OCI-LY7 (cell line): ENCODE measurements at places on chromosomes 11 and 22.

DNA sequence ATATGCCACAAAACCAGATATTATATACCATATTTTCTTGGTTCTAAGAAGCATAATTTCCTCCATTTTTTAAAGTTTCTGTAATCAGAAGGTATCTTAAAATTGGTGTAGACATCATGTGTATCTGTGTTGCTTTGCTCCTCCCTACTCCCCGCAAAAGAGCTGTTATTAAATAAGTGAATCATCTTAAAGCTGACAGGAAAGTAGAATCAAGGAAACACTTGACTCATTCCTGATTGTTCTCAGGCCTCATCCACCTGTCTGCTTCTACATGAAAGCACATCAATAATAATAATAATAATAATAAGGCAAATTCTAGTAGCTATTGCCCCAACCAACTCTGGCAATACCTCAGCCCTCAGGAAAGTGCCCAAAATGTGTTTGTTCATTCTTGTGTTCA is 26.2 kb upstream of the GUCY1A2 start:
- DNase-seq = no peak

GRCh38 chr11:134724106-134724778 is 312.2 kb upstream of the B3GAT1 start:
- DNase-seq = no peak

DNA sequence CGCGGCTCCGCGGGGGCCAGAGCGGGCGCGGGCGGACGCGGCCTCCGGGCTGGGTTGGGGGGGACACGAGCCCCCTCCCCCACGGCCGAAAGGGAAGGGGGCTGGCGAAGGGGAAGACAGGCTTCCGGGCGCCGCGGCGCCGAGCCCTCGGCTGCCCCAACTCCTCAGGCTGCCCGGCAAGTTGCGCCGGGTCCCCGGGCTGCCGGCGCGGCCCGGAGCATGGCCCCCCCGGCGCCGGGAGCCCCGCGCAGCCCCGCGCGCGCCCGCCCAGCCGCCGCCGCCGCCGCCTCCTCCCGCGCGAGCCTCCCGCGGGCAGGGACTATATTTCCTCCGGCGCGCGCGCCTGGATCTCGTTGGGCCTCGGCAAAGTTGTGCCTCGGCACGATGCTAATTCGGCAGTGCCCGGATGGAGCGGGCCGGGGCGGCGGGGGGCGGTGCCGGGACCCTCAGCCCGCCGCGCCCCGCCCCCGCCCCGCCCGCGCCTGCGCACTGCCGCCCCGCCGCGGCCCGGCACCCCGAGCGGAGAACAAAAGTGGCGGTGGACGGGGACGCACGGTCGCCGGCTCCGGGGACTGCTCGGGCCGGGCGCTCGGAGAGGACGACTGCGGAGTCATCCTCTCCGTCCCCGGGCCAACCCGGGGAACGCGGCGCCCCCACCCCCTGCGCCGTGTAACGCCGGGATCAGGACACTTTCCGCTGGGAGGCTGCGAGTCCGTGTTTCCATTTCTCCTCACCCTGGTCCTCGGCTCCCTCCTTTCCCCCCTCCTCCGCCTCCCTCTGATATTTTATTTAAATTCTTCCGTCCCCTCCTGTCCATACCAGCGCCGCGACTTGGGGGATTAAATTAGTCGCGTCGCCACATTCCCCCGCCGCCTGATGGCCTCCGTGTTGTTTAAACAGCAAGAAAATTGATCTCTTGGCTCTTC is at the start of gene PHF21B:
Gene PHF21B (minus strand): TSS at position 400 of the 926 bp plus-strand sequence. CDS start 456 bp downstream, outside the sequence.
- peak; percentile 84 for DNase-seq

DNA sequence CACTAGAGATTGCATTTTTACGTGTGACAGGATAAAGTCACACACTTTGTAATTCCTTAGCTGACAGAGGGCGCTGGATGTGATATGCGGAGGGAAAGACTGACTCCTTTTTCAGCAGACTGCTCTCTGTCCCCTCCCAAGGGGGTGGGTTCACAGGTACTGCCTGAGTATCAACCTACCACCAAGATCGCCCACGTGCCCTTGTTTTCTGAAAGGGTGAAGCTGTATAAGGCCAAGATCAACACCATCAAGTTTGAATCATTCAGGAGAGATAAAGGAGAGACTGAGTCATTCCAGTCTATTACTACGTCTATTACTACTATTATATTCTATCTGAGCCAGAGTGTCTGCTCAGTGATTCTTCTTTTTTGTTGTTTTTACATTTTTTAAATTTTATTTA is 30.7 kb downstream of the BUD13 start:
- DNase-seq = no peak

GRCh38 chr11:125360066-125360465 is 136.0 kb downstream of the FEZ1 start:
- DNase-seq = no peak

DNA sequence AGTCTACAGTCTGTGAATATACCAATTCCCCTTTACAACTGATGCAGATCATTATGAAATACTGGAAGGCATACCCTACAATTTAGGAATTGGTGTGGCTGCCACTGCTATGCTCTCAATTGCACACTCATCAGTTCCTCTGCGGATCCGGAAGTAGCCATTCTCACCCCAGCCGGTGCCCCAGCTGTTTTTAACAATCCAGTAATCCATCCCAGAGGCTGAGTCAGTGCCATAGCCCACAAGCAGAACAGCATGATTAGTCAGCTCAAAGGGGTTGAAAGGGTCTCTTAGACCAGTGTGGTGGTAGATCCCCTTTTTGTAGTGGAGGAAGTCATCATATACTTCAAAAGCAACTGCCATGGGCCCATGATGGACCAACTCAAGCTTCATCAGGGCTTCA is 43.6 kb downstream of the CTSC start:
- no peak for DNase-seq

GRCh38 chr11:64152841-64153691 is 12.8 kb downstream of the MACROD1 start:
- peak; percentile 60 for DNase-seq

GRCh38 chr22:41779929-41780505 is 20.5 kb upstream of the CCDC134 start:
- no peak for DNase-seq

DNA sequence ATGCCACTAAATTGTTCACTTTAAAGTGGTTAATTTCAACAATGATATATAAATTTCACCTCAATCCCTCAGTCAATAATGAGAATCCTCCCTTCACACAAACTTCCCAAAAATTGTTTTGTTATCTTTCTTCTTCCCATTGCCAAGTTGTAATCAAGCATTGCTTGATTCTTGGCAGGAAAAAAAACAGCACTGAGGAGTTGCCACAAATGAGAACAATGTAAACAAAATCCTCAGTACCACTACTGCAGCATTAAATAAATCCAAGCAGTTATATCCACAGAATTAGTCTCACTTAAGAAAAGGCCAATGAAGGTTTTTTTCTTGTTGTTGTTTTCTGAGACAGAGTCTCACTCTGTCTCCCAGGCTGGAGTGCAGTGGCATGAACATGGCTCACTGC is 38.2 kb downstream of the FAM168A start:
- DNase-seq = no peak

- no peak for DNase-seq
Observed at GRCh38 chr22:46198274-46198673, 47.9 kb downstream of the PPARA start.

GRCh38 chr11:133529807-133530500 is 2.3 kb downstream of the OPCML start:
- DNase-seq = no peak

- DNase-seq = no peak
Observed at GRCh38 chr11:92667486-92668152, 301.8 kb upstream of the MTNR1B start.

DNA sequence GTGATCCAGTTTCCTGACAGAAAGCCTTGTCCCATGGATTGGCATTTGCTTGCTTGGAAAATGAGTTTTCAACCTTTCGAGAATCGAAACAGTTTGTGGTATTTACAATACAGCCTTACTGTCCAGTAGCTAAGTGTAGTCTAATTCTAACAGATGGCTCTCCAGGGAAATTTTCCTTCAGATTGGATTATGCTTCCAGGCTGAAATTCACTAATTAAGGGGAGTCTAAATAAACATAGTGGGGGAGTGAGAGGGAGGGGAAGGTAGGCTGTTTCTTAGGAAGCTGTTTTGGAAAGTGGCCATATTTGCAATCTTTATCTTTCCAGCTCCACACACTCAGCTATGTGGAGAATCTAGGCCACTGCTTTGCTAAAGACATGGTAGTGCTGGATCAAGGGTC is 81.3 kb downstream of the SYT9 start:
- DNase-seq = no peak

GRCh38 chr11:78902771-78903507 is 328.3 kb upstream of the NARS2 start:
- DNase-seq = no peak

DNA sequence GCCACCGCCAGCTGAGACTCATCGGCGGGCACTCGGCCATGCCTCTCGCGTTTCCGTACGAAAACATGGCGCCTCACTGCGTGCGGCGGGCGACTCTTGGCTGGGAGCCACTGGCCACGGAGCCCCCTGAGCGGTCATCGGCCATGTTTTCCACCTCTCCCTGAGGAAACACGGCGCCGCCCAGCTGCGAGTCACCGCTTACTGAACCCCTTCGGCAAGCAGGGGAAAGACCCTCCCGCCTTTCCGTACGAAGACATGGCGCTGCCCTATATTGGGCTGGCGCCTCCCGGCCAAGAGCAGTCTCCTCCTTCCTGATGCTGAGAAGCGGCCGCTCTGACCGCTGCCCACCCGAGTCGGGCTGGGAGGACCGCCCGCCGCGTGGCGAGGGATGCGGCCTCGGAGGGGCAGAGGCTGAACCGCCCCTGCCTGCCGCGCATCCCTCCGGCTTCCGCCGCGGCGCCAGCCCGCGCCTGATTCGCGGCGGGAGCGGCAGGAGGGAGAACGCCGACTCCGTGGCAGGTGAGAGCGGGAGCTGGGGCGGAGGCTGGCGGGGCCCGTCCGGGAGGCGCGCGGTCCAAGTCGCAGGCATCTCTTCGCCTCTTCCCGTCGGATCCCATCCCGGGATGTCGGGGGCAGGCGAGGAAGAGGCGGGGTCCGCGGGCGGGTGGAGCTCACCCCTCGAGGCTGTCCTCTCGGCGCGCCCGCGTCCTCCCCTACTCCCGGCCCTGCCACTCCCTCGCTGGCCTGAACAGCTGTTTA is at the start of gene TCP11L1:
Gene TCP11L1 (plus strand): TSS at position 299 of the 759 bp plus-strand sequence. CDS start 4,202 bp downstream, outside the sequence.
- peak; percentile 89 for DNase-seq

GRCh38 chr22:49236541-49237075 is 591.1 kb downstream of the BRD1 start:
- no peak for DNase-seq

- no peak for DNase-seq
Observed at GRCh38 chr11:131696690-131697089, 326.3 kb downstream of the NTM start.

- no peak for DNase-seq
Observed at GRCh38 chr22:20829491-20830134, 29.0 kb downstream of the PI4KA start.

DNA sequence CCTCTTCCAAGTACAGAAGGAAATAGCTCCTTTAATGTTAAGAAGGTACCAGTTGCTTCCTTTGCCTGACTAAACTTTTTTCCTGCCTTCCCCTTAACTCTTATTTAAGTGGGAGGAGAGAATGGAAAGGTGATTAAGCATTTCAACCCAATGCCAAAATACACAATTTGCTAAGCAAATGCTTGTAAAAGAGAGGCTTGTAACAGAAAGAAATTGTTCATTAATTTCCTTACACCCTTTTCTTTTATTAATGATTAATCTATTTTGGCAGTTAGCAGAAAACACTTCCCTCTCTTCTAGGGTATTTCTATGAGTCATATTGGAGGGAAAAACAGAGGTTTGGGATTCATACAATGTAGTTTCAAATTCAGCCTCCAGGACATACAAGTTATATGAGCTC is 427.6 kb upstream of the FAT3 start:
- DNase-seq = no peak

- no peak for DNase-seq
Observed at GRCh38 chr11:134459246-134460061, 47.4 kb upstream of the B3GAT1 start.

DNA sequence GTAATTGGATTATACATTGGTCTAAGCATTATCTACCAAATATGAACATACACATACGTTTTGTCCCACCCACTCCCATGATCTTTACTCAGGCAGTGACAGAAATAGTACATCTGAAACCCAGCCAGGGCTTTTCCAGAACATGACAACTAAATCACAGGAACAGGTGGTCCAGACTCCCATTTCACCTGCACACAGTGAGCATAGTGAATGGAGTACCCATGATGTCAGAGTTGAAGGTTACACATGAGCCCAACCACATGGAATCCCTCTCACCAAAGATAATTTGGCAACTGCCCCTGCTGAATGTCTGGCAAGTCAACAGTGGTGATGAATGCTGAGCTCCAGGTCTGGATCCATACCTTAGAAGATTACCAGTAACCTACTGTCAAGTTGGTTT is 411.9 kb upstream of the LUZP2 start:
- DNase-seq = no peak

DNA sequence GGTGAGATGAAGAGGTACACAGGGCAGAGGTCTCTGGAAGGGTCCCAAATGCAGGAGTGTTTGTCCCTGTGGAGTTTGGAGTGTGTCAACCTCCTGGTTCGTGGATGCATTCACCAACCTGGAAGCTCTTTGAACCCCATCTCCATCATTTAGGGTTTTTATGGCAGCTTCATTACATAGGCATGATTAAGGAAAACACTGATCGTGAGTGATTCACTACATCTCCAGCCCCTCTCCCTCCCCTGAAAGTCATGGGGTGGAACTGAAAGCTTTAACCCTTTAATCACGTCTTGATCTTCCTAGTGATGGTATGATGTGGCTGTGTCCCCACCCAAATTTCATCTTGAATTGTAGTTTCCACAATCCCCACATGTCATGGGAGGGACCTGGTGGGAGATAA is 19.8 kb upstream of the INCENP start:
- DNase-seq = no peak

GRCh38 chr22:20429254-20430100 is 8.1 kb downstream of the SCARF2 start:
- DNase-seq = peak; percentile 65

- no peak for DNase-seq
Observed at GRCh38 chr11:102457056-102457677, 4.6 kb upstream of the TMEM123 start.

DNA sequence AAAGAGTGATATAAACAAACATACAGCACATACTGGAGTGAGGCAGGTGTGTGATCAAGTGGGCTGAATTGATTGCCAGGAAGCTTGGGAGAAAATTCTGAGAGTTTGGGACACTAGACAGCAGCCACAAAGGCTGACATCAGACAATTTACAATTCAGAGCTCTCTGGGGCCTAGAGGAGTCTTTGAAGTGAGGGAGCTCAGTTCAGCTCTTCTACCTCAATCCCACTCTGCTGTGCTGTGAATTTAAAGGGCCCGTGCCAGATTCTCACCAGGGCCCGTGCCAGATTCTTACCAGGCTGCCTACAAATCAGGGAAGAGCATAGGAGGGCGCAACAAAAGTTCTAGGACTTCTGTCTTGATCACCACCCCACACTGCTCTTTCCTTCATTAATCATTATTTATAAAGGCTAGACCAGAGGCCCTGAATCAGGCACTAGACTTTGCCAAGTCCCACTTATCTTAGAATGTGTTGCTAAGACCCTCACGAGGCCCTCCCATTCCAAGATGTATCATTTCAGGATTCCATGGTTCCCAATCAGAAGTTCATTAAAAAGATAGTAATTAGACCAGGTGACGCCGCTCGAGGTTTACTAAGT is 112.4 kb downstream of the KIRREL3 start:
- no peak for DNase-seq
